ENCODE measurements at places on chromosomes 7 and 10.

DNA sequence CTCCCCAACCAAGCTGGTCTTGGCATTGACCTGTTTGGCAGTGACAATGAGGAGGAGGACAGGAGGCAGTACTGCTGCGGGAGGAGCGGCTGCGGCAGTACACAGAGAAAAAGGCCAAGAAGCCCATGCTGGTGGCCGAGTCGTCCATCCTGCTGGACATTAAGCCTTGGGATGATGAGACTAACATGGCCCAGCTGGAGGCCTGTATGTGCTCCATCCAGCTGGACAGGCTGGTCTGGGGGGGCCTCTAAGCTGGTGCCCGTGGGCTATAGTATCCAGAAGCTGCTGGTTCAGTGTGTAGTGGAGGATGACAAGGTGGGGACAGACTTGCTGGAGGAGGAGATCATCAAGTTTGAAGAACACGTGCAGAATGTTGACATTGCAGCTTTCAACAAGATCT lies 39.1 kb upstream of the ZNF273 start:
- DNase-seq: no peak

DNA sequence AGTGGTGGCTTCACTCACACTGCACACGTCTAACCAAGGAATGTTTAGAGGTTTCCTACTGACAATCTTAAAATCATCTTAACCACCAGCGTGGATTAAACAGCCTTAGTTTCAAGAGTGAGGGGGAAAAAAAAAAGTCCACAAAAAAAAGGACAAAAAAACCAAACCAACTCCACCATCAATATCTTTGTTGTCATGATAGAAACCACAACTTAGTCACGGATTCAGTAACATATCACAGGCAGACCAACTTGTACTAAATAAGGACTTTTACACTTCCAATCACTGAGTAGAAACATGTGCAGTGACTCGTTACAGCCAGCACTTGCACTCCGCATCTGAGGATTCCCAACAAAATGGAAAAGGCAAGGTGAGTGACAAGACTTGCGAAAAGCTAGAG lies 46.5 kb downstream of the FAM171A1 start:
- DNase-seq: no peak

DNA sequence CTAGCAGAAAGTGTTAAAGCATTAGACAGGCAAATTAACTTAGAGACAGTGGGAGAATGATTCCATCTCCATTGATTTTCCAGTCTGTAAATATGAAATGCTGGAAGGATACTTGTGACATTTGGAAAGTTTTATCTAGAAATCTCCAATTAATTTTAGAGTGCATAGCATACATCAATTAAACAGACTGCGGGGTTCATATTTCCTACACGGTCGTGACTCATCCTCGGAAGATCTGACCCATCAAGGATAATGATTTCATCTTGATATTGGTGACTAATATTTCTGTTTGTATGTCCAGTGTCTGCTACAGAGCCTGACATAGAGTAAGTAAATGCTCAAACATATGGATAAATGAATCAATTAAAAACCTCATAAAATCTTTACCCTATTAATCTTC lies 474.9 kb downstream of the KCNMA1 start:
- no peak for DNase-seq

DNA sequence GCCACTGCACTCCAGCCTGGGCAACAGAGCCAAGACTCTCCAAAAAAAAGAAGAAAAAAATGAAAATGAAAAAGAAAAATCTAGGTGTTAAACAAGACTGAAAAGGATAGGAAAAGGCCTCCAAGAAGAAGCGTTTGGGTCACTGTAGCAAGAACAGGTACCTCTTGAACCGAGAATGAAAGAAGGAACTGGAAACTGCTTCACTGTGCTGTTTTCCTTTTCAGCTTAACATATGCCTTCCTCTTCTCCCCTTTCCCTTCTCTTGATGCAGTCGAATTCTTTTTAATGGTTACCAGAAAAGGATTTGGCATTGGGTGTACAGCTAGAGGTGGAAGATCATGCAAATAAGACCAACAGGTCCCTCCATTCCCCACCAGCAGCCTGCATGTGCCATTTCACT lies 28.1 kb downstream of the LRRC4 start:
- no peak for DNase-seq

GRCh38 chr7:105047932-105048331 lies 33.9 kb downstream of the KMT2E start:
- no peak for DNase-seq

DNA sequence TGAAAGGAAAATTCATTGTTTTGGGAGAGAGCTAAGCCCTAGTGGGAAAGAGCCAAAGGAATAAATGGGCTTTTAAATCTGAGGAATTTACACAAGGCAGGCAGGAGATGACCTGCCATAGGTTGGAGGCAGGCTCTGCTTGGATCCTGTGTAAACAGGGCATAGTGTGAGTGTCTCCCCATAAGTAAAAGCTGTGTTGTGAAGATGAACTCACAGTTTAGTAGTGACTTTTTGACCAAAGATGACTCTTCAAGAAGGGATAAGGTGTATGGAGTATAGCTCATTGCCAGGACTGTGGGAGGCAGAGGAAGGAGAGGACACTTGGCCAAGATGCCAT lies 63.2 kb downstream of the KAT6B start:
- no peak for DNase-seq

GRCh38 chr7:105157278-105157677 lies 143.3 kb downstream of the KMT2E start:
- no peak for DNase-seq

GRCh38 chr10:94725871-94726270 lies 36.6 kb upstream of the CYP2C19 start:
- DNase-seq: no peak

GRCh38 chr10:96714031-96714590 lies 6.2 kb downstream of the PIK3AP1 start:
- DNase-seq: no peak

DNA sequence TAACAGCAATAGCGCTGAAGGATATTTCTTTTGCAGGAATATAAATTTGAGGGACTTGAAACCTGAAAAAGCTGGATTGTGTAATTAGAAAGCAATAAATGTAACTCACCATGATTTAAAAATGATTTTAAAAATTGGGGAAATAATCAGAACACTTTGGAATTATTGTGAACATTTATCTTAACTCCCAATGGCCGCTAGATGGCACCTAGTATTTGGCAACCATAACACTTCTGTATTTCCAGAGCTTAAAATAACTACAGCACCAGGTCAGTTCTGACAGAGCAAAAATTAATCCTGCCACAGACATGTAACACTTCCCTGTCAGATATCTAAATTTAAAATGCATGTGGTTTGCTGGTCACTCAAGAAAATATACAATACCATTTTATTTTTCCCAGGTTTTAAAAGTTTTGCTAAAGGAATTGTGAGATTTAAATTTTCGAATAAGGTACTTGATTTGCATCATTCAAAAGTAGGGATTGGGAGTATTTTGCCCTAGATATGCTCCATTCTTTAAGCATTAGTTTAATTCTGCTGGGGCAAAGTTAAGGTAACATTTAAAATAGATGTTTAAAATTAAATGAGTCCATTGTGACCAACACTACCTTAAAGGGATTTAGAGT lies 144.5 kb downstream of the PPP1R3A start:
- DNase-seq: peak; percentile 9

- no peak for DNase-seq
Observed at GRCh38 chr10:59587083-59587755, 122.4 kb downstream of the SLC16A9 start.

GRCh38 chr10:43949351-43949750 lies 300.7 kb upstream of the ZNF32 start:
- DNase-seq: no peak

DNA sequence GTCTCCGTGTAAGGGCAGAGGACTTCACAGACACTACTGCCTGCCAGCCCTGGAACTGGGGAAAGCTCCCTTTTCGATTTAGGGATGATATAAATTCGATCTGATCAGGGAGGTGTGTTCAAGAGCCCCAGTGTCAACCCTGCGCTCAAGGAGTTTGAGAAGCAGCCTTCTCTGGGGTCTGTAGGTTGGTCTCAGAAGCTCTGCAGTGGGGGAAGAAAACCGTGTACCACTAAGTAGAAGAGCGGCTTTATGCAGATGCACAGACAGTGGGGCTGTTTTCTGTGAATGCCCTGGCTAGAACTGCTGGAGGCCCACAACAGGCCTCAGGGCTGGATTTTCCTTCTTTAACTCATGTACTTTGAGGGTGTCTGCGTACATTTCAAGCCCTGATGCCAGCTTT lies 6.3 kb upstream of the TBX20 start:
- no peak for DNase-seq

- no peak for DNase-seq
Observed at GRCh38 chr7:1289666-1290025, 57.0 kb downstream of the UNCX start.

DNA sequence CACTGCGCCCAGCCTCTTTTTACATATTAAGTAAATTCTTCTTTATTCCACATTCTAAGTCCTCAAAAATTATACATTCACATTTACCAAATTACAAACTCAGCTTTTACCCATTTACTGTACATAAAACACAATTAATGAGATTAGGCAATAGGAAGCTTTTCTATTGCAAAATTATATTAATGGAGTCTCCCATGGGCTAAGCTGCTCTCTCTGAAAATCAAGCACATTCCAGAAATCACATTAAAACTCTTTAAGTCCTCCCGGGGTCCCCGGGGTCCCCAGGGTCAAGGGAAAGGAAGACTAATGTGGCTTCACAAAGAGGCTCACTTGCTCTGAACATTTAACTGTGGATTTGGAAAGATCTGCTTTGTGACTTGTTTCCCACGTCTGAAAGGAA lies 127.4 kb upstream of the KMT2E start:
- DNase-seq: no peak

GRCh38 chr10:11680496-11680895 lies 61.7 kb upstream of the ECHDC3 start:
- DNase-seq: no peak

DNA sequence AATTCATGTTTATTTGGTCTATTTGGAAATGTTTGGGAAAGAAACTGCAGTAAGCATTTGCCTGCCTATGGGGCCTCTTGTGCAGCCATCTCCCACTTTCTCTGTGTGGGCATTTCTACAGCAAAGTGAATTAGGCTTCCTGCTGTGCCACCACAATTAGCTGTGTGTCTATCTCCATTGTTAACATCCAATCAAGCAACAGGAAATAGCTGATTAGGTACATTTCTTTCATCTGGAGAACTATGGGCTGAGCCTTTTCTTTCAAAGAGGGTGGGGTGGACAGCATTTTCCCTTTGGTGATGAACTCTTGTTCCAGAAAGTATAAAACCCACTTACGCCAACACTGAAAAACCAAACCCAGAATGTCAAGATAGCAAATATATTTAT lies 640.0 kb downstream of the ACTR3B start:
- no peak for DNase-seq

DNA sequence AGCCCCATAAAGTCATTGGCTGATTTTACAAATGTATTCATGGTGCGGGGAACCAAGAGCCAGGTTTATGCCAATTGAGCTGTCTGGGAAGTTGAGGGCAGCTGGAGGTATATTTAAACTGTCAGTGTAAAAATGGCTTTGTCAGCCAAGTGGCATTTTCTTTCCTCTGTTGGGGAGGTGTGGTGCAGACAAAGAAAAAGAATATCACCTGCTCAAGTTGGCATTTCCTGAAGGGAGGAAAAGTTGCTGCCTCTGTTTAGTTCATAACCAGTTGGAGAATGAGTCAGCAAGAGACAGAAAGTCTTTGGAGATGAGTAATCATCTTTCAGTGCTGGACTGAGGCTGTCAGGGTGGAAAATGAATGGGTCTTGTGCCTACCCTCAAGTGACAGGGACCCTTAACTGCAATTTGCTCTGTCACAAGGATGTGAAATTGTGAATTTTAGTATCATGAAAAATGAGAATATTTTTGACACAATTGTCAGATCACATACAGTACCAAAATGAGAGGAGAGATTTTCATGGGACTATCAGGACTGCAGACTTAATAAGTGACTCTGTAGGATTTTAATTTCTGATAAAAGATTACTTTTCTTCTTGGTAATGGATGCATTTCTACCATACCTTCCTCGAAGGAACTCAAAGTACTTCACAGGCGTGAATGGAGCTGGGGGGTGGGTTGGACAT lies 137.3 kb downstream of the ANLN start:
- no peak for DNase-seq

GRCh38 chr10:71228875-71229675 lies 16.7 kb downstream of the UNC5B start:
- DNase-seq: no peak

- DNase-seq: no peak
Observed at GRCh38 chr7:49497471-49497870, 276.0 kb upstream of the VWC2 start.

- DNase-seq: no peak
Observed at GRCh38 chr7:33578881-33579672, 326.3 kb upstream of the BMPER start.

DNA sequence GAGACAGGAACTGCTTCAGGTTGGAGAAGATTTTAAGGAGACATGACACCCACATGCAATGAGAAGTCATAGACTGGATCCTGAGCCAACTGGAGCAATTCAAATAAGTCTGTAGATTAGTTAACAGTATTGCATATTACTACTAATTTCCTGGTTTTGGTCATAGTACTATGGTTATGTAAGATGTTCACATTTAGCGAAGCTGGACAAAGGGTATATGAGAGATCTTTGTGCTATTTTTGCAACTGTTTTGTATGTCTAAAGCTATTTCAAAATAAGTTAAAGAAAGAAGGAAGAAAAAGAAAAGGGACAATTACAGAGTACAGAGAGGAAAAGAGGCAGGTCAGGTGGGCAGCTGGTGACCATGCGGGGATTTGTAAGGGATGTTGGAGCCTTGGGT lies 116.5 kb upstream of the SVIL start:
- no peak for DNase-seq

DNA sequence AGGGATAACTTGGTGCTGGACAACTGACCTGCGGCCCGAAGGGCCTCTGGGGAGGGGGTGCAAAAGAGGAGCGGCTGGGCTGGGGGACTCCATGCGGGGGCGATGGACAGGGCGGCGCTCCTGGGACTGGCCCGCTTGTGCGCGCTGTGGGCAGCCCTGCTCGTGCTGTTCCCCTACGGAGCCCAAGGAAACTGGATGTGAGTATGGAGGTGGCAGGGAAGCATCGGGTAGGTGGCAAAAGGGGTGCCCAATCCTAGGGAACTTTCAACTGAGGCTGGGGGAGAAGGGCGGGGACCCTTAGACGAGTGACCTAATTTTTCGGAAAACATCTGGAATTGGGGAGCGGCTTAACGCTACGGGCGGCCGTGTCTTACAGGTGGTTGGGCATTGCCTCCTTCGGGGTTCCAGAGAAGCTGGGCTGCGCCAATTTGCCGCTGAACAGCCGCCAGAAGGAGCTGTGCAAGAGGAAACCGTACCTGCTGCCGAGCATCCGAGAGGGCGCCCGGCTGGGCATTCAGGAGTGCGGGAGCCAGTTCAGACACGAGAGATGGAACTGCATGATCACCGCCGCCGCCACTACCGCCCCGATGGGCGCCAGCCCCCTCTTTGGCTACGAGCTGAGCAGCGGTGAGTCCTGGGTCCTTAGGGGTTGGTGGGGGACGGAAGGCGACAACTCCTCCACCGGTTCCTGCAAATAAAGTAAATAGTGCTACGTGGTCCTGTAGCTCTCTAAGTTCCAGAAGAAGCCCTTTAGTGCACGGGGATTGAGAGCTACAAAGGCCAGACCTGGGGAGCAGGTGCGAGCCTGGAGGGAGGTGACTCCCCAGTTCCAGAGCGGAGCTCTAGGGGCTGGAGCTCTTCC lies 622 bp downstream of the WNT16 start:
- peak; percentile 27 for DNase-seq

- peak; percentile 28 for DNase-seq
Observed at GRCh38 chr7:30226614-30227268, 57.7 kb upstream of the ZNRF2 start.

Data from NCI-H524 treated with DMSO at 0.1 percent for 48 hours (cell line).